ENCODE measurements at places on chromosomes 13 and 19. TPM values are rescaled to one million over a fixed set of nuclear protein-coding genes. Genes with fewer than 3 reads are reported as not detected.

GRCh38 chr13:100721885-100722512 lies 47.4 kb upstream of the TMTC4 start:
- DNase-seq: peak; percentile 43

Gene RGS9BP
- 0.89 TPM for total RNA-seq

GRCh38 chr19:35048911-35049411 lies 7.4 kb downstream of the HPN start:
- DNase-seq: no peak

Gene JAK3
- 135 TPM for total RNA-seq

DNA sequence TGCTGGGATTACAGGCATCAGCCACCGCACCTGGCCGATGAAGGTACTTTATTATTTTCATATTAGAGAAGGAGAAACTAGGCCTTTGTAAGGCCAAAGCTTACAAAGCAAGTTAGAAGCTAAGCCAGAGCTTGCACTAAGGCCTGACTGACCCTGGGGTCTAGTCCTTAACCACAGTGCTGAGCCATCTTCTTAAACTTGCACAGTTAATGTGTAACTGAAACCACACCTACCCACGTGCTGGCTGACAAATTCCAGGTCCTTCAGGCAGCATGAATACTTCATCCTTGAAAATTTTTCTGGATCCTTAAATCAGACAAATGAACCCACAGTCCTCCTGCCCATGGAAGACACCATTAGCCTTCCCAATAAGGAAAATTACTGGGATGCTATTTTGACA lies 880.6 kb downstream of the UQCRFS1 start:
- DNase-seq: no peak

Data from CD4-positive, alpha-beta memory T cell (primary cell).